Adipose tissue (tissue), 3 donors: ENCODE measurements at places on chromosomes 7 and 10. TPM values are rescaled to one million over a fixed set of nuclear protein-coding genes. Genes with fewer than 3 reads are reported as not detected.

The CAV1 gene
- 41.4 TPM for polyA plus RNA-seq

The GPR22 gene
- not detected for polyA plus RNA-seq

The LIPK gene
- not detected for polyA plus RNA-seq

The TAC1 gene
- polyA plus RNA-seq: not detected

The SPDYE1 gene
- polyA plus RNA-seq: not detected

The CTAGE15 gene
- polyA plus RNA-seq: not detected

The LIPN gene
- not detected for polyA plus RNA-seq

The FAM180A gene
- 2.2 TPM for polyA plus RNA-seq

The KCNMA1 gene
- polyA plus RNA-seq: 3.8 TPM

The VAX1 gene
- not detected for polyA plus RNA-seq

The ACBD5 gene
- 14.6 TPM for polyA plus RNA-seq

The IFIT5 gene
- polyA plus RNA-seq: 9.3 TPM

The CPA4 gene
- polyA plus RNA-seq: 0.98 TPM

The NPTX2 gene
- polyA plus RNA-seq: 10.3 TPM
